ENCODE measurements at places on chromosomes 6 and 20. TPM values are rescaled to one million over a fixed set of nuclear protein-coding genes. Genes with fewer than 3 reads are reported as not detected.

The SLC17A3 gene
- total RNA-seq: not detected

The NFATC2 gene
- total RNA-seq: 10.1 TPM

The TULP4 gene
- 55.1 TPM for total RNA-seq

The TMEM244 gene
- not detected for total RNA-seq

The BPI gene
- not detected for total RNA-seq

The CDSN gene
- total RNA-seq: not detected

The RAET1L gene
- not detected for total RNA-seq

The SLC26A8 gene
- not detected for total RNA-seq

The SHLD1 gene
- total RNA-seq: 4.4 TPM

The LY6G6C gene
- total RNA-seq: not detected

The FAM83C gene
- total RNA-seq: not detected

The EPPIN gene
- not detected for total RNA-seq

The ENPP3 gene
- total RNA-seq: not detected

The IBTK gene
- 18.0 TPM for total RNA-seq

The SLC4A11 gene
- 10.9 TPM for total RNA-seq

The ULBP2 gene
- 19.0 TPM for total RNA-seq

The RANBP9 gene
- total RNA-seq: 29.8 TPM

The RPP40 gene
- 6.9 TPM for total RNA-seq

The CASS4 gene
- not detected for total RNA-seq

The NANP gene
- total RNA-seq: 7.6 TPM

The GGTLC1 gene
- not detected for total RNA-seq

The STX11 gene
- 16.0 TPM for total RNA-seq

The RIPOR3 gene
- not detected for total RNA-seq

Measured in glomerular endothelial cell (primary cell).